Retinal pigment epithelial cell (primary cell): ENCODE measurements at places on chromosomes 6 and 20.

DNA sequence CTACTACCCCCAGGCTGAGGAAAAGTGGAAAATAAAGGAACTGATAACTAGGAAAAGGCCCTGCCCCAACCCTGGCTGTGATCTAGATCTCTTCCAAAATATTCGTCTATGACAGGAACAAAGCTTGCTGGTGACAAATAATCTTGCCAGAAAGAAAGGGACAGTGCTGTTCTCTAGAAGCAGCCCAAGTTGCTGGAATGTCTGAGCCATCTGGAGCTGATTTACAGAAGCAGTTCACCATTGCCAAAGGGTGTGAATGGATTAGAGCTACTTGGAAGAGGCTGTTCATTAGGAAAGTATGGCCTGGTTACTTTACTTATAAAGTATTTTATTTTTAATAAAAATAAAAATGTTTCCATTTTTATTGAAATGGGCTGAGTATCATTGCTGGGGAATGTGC, 146.3 kb downstream of the EPM2A start:
- DNase-seq, result no peak

DNA sequence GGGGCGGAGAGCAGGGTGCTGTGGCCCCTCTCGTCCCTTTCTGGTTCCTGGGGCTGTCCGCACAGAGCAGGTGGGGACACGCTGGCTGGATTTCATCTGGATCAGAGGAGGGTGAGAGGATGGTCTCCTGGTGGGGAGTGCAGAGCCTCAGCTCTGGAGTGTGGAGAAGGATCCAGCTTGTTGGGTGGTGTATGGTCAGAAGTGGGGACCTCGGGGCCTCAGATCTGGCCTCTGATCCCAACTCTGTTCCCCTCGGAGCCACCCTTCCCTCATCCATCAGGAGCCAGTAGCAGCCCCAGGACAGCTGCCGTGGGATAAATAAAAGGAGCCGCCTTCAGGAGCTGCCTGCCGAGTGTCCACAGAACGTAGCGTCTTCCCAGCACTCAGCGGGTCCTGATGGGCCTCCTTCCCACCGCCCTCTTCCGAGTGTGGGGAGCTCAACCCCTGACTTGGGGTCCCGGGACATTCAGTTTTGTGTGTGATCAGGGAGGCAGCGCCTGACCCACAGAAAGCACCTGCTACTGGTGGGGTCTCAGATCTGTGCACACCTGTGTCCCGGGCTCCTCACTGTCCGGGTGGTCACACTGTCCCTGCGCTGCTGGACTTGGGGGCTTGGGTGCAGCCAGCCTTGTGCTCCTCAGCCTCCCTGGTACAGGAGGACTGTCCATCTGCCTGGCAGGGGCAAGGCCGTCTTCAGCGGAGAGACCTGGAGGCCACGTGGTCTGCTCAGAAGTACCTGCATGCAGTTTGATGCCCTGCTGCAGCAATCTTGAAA, 25.4 kb upstream of the BHLHE23 start:
- DNase-seq, result no peak

- peak; percentile 50 for DNase-seq
Measured at GRCh38 chr6:156699017-156699421, 78.2 kb upstream of the ARID1B start.

GRCh38 chr6:28215425-28215824, 9.7 kb upstream of the ZSCAN9 start:
- DNase-seq, result no peak

- DNase-seq, result peak; percentile 60
Measured at GRCh38 chr20:58647796-58648501, 3.1 kb upstream of the STX16 start.

- DNase-seq, result no peak
Measured at GRCh38 chr20:22160101-22160652, 424.2 kb downstream of the FOXA2 start.

DNA sequence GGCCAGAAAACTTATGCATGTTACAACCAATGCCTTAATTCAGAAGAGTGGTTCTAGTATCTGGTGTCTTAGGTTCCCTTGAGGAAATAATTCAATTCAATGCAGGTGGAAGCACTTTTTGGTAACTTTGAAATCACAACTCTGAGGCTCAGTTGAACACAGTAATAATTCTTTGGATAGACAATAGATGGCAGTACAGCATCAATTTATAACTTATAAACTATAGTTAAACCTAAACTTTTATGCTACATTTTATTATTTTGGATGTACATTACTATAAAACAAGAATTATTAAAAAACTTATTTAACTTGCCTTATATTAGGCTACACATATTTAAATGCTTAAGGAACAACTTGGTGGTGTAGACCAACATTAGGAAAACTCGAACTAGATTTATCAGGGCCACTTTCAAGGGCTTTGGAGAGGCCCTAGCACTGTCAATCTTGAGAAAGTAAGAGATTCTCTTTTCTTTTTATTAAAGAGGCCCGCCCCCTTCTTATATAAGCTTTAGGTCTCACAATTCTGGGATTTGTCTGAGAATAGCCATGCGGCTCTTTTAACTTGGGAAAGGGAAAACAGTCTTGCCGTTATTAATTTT, 85.9 kb downstream of the CRYBG1 start:
- DNase-seq, result no peak

- no peak for DNase-seq
Measured at GRCh38 chr20:8431538-8432434, 299.7 kb downstream of the PLCB1 start.

- DNase-seq, result no peak
Measured at GRCh38 chr6:4937414-4937813, 66.4 kb downstream of the RPP40 start.

DNA sequence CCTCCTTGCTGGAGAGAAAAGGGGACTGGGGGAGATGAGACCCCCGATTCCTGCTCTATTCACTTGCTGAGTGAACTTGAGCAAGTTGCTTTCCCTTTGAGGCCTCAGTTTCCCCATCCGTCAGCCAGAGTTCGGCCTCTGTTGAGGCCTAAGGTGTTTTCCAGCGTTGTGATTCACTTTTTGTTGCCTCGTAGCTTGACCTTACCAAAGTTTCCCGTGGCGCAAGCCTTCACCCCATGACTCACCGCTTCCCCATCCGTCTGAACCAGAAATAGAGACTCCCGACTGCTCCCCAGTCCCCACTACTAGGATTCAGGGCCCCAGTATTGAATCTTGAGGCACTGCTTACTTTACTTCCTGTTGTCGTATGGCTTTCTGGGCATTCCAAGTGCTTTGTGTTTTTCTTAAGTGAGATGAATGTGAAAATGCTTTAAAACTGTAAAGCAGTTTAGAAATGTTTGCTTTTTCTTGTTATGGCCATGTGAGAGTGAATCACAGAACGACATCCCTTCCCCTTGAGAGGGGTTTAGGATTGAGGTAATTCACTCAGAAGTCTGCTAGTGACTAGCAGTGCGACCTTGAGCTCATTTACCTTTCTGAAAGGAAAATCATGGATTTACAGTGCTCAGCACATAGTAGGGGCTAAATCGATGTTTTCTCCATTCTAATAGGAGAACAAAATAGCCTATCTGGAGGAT, 1.2 kb downstream of the CHMP4B start:
- DNase-seq, result peak; percentile 49

DNA sequence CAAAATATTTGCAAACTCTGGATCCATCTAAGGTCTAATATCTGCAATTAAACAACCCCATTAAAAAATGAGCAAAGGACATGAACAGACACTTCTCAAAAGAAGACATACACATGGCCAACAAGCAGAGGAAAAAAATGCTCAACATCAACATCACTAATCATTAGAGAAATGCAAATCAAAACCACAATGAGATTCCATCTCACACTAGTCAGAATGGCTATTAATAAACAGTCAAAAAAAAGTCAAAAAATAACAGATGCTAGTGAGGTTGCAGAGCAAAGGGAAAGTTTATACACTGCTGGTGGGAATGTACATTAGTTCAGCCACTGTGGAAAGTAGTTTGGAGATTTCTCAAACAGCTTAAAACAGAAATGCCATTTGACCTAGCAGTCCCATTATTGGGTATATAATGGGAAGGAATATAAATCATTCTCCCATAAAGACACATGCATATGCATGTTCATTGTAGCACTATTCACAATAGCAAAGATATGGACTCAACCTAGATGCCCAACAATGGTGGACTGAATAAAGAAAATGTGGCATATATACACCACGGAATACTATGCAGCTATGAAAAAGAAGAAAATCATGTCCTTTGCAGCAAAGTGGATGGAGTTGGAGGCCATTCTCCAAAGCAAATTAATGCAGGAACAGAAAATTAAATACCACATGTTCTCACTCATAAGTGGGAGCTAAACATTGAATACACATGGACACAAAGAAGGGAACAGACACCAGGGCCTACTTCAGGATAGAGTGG, 9.1 kb downstream of the ZNFX1 start:
- DNase-seq, result no peak

- DNase-seq, result no peak
Measured at GRCh38 chr6:131766631-131767030, 41.2 kb upstream of the ENPP1 start.

DNA sequence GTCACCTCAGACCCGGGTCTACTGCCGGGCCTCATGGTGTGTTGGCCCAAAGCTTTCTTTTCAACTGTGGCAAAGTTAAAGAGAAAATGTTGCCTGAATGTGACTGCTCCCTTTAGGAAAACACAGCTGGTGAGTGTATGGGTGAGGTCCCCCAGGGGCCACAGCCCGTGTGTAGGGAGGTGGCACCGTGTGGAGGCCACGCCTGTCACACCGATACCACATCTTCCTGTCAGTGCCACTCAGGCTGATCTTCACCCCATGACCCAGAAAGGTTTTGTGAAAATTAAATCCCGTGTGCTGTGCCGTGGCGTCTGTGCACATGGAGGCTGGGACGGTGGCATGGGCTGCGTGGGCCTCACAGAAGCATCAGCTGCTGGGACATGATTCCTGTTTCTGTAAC, 10.7 kb upstream of the ADRM1 start:
- DNase-seq, result no peak

DNA sequence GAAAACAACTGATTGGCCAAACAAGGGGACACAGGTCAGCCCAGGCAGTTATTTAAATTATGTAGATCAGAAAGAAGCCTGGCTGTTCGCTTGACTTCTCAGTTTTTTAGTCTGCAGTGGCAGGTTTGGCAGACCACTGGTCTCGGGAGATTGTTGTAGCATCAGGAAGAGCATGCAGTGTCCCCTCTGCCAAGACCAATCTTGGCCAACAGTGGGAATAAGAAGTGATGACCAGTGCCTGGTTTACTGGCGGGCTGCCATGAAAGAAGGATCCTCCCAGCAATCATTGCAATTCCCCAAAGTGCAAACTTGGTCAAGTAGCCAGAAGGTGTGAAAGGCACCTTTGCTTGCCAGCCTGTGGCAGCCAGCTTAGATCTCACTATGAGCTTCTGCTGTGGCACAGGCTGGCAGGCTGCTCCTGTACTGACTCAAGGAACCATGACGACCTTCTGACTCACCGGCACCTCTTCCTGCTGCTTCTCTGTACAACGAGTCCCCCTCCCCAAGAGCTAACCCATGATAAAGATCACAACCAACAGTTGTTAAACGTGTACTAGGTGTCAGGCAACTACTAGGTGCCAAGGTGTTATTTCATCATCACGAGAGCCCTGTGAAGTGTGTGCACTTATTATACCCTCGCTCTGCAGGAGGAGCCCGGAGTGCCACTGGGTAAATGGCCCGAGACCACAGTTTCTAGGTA, 76.8 kb upstream of the DUSP22 start:
- DNase-seq, result no peak

GRCh38 chr6:14728396-14729024, 517.4 kb upstream of the JARID2 start:
- DNase-seq, result no peak

DNA sequence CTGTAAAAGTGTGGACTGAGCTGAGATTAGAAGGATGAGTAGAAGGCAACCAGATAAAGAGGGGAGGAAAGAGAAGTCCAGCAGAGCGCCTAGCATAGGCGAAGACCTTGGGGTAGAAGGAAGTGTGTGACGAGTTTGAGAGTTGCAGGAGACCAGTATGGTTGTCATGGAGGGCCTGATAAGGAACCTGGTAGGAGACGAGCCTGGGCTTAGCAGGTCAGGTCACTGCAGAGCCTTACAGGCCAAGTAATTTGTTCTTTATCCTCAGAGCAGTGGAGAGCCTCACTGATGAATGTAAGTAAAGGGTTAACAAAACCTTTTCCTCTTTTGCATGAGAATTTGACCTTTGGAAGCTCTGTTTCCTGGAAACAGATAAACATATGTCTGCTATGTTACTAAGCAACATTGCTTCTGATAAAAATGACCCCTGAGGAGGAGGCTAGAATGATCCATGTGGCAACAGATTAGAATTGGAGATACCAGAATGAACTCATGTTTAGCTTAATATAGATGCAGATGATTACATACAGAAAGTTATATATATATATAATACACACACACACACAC, 2.9 kb upstream of the TMEM74B start:
- no peak for DNase-seq

DNA sequence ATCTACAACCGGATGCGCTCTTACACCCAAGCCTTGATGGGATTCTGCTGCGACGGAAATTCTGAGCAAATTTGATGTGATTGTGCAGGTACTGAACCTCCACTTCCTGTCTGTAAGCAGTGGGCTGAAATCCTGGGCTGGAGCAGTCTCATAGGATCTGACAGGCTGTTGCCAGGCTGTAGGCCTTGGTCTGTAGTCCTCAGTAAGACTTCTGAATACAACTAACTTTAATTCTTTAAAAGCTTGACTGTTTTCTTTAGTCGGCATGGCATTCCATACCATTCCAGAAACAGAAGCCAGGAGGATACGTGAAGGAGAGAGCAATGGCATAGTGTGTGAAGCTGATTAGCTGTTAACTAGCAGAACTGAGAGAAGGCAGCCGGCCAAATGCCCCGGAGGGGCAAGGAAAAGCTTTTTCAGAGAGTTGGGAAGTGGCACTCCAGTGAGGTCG, 68.3 kb downstream of the ADTRP start:
- DNase-seq, result peak; percentile 68

DNA sequence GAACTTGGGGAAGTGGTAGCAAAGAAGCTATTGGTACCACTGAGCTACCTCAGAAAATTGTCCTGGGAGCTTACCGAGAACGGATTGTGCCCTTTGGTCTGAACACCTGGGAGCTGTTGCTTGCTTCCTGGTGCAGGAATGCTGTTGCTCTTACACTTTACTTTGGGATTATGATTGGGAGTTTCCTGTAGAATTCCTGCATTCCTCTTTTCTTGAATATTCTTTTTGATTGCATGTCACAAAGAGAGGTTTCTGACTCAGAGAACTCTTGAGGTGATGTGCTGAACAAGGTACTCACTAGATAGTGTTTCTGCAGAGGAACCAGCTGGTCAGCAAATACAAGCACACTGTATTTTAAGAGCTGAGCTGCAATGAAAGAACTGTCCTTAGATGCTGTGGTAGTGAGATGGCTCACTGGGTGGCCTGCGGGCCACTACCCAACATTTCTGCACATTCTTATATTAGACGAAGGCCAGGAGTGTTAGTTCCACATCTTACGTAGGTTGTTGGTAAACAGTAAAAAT, 35.0 kb downstream of the LRRC1 start:
- no peak for DNase-seq

DNA sequence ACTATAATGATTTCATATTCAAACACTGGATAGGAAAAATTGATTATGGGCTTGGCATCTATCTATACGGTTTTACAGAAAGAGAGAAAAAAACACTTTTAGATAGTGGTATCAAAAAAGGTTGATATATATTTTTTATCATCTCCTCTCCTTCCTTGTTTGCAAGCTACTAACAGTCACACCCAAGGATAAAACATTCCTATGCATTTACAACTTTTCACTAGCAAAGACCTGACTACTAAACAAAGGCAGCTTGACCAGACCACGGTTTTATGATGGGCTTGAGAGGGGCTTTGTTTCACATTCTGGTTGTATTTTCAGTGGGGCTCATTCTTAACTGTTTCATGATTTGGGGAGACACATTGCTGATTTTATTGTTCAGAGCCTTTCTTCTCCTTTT, 477.6 kb upstream of the CITED2 start:
- DNase-seq, result no peak
